Lower leg skin (tissue), 4 donors: ENCODE measurements at places on chromosomes 6 and 20. TPM values are rescaled to one million over a fixed set of nuclear protein-coding genes. Genes with fewer than 3 reads are reported as not detected.

Gene HLA-DPA1
- 127 TPM for total RNA-seq

Gene NOL4L
- total RNA-seq, result 4.6 TPM

DNA sequence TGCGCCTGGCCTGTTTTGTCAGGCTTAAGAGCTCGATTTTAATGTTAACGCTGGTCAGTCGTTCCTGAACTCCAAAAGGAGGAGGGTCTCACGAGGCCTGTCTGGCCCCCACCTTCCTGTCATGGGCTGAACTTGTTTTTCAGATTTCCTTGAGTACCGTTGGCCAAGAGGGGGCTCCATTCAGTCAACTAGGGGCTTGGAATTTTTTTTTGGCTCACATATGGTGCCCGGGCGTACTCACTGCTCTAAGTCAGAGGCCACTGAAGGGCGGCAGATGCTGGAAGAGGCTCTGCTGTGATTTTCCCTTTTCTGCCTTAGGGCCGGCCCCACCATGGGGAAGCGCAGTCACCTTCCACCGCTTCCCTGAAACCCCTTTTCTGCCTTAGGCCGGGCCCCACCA, 6.9 kb upstream of the BIRC7 start:
- no peak for DNase-seq

GRCh38 chr6:82915666-82916065, 150.0 kb downstream of the UBE3D start:
- no peak for DNase-seq

- DNase-seq, result no peak
These were observed 4.6 kb downstream of the FILIP1 start for GRCh38 chr6:75489025-75489424.

- DNase-seq, result no peak
These were observed 12.4 kb upstream of the MYT1 start for GRCh38 chr20:64151633-64152530.
